Activated gamma-delta T cell treated with Interleukin-2 at 50 U/mL for 16 hours (primary cell): ENCODE measurements at places on chromosomes 16 and 17.

DNA sequence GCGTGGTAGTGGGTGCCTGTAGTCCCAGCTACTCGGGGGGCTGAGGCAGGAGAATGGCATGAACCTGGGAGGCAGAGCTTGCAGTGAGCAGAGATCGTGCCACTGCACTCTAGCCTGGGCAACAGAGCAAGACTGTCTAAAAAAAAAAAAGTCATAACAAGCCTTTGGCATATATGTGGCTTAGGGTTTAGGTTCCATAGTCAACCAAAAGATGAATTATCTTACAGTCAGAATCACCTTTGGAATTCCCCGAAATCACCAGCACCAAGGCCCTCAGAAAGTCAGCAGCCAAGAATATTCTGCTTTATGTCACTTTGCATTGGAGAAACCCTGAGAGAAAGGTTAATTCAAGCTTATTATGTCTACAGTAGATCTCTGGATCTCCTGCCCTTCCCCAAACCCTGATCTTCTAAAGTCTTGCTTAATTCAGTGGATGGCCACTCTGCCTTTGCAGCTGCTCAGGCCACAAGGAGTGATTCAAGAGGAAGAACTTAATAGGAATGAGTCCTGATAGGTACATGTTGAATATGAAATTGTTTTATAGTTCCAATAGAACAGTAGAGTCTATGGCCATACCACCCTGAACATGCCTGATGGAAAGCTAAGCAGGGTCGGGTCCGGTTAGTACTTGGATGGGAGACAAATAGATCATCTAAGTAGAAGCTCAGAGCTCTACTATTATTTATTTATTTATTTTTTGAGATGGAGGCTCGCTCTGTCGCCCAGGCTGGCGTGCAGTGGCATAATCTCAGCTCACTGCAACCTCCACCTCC lies 196.0 kb upstream of the CACNG5 start:
- DNase-seq, result no peak

DNA sequence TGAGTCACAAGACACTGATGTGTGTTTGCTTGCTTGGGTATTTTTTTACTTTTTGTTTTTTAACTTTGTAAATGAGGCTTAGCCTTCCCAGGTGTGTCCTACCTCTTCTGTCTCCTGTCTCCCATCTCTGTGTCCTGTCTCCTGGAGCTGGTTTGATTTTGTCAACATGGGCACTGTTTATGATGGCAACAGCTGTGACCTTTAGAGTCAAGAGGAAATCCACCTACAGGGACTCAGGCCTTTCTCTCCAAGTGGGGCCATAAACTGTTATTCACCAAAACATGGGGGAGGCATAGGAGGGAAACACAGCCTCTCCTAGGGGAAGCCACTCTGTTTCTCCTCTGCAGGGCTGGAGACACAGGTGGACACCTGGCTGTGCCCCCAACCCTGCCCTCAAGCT lies 13.1 kb upstream of the PLCG2 start:
- DNase-seq, result no peak

DNA sequence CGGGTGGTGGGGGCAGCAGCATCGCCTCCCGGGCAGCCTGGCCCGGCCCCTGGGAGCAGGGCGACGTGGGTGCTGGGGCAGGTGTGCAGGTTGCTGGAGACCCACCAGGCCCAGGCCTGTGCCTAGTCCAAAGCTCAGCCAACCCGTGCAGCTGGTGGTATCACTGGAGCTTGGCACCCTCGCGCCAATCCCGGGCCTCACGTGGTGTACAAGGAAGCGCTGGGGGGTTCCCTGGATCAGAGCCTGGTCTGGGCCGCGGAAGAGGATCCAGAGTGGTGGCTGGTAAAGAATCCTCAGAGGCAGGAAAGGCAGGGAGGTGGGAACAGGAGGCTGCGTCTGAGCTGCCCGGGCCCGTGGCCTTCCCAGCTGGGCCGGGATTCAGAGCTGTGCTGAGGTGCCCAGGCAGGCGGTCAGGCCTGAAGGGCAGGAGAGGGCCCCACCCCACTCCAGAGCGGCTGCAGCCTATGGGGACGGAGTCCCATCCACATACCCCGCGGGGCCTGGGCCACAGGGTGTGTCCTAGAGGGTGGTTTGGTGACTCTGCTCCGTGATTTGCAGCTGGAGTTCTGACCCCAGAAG lies 36.2 kb downstream of the ZFPM1 start:
- DNase-seq, result no peak

- no peak for DNase-seq
Measured at GRCh38 chr16:19607616-19608280, 52.2 kb downstream of the VPS35L start.

DNA sequence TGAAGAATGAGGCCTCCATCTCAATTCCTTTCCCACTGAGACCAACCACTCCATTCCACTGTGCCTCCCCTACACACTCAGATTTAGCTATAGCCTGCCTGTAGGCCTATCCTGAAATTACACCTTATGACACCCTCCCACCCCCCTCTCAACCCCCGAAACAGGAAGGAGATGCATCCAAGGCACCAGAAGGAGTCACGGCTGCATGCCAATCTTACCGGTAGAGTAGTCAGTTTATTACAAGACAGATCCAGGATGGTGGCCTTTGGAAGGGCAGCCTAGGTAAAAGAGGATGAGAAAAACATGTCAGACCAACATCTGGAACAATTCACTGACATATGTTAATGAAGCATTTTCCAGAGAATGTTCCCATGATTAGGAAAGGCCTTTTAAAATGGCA lies 2.6 kb downstream of the LRRC59 start:
- no peak for DNase-seq

- no peak for DNase-seq
Measured at GRCh38 chr17:35255316-35255715, 12.4 kb downstream of the SLFN5 start.

DNA sequence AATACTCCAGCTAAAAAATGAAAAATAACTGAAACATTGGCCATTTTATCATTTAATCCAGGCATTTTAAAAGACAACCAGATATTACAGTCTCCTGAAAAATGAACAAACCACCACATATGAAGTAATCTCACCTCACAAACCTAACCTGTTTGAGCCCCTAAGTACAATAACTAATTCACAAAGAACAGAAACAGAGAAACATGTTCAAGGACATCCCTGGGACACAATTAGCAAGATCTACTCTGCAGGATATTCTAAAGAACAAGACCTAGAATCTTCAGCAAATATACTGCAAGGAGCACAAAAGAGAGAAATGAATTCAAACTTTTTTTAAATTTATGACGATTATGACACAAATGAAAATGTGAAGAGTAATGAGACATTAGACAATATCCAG lies 50.8 kb upstream of the ANKFY1 start:
- no peak for DNase-seq

DNA sequence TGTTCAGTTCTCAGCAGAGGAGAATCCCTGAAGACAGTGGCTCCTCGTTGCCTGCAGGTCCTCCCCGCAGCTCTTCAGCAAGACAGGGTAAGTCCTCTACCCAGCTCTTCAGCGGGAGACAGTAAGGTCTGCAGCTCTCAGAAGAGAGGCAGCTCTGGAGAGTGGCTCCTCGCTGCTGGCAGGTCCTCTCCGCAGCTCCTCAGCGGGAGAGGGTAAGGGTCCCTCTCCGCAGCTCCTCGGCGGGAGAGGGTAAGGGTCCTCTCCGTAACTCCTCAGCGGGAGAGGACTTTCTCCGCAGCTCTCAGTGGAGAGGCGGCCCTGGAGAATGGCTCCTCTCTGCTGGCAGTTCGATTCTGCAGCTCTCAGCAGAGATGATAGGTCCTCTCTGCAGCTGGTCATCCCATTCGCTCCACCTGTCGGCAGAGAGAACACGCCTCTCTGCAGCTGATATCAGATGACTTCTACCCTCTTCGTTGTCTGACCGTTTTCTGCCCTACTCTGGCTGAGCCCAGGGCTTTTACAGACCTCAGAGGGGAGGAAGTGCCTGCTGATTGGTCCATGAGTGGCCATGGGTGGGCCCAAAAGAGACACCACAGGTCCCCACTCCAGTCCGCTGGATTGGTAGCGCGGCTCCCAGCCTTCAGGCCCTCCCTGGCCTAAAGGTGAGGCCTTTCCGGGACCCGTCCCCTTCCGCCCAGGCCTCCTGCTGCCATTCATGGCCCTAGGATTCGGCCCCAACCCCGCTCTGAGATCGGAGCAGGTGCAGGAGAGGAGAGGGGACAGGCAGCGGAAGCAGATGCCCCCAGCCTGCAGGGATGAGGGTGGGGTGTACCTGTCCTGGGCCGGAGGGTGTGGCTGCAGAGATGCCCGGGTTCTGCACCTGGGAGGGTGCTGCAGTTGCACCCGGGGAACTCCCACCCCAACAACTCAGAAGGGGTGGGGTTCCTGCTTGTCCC lies 11.9 kb upstream of the SHCBP1 start:
- no peak for DNase-seq

DNA sequence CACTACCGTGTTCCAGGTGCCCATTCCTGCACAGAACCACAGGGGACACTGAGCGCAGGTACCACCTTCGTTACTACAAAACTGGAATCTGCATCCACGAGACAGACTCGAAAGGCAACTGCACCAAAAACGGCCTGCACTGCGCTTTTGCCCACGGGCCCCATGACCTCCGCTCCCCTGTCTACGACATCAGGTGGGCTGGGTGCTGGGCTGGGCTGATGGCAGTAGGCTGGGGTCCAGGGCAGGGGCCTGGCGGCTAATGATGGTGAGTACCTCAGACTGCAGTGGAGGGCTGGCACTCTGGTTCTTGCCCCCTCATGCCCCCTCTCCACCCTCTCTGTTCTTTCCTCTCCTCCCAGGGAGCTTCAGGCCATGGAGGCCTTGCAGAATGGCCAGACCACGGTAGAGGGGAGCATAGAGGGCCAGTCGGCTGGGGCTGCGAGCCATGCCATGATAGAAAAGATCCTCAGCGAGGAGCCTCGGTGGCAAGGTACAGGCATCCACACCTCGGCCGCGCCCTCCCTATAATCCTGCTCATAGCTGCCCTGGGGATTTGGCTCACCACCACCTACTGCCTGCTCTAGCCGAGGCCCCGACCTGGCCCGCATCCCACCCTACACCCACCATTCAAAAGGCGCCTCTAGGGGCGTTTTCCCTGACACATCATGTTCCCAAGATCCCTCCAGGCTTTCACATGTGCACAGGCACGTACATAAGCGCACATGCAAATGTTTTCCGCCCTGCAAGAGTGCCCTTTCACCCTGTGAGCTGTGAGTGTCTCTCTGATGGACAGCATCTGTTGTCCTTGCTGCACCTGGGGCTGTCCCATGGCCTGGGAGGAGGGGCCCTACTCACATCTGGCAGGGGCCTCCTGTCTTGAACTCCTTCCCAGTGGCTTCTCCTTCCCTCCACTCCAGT lies 27.7 kb downstream of the UNK start:
- DNase-seq, result no peak

DNA sequence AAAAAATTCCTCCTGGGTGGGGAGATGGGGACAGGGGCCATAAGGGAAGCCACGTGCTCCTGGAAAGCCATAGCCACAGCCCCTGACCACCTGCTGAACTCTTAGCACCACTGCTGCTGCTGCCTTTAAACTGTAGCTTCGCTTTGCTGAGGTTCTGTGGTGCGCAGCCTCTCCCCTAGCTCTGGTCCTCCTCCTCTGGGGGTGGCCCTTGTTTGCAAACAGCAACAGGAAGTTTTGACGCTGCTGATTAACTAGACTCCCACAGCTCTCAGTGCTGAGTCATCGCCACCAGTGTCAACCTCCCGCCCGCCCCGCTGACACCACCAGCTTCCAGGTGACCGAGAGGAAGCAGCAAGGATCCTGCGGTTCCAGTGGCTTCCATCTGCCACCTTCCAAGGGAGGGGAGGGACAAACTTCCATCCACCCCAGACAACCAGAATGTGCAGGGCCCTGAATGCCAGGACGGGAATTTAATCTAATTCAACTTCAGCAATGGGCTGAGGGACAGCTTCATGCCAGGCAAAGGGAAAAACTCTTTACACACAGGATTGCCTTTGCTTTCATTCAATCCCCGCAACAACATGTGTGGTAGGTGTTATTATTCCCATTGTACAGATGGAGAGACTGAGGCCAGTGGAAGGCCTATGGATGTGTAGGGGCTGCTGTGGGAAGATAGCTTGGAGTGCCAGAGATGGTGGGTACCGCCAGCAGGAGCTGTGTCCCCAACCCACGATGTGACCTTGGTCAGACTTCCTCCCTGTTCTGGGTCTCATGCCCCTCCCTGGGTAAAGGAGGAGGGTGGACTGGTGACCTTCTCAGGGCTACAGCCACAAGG lies 8.1 kb upstream of the KIFC3 start:
- DNase-seq, result peak; percentile 86

- no peak for DNase-seq
Measured at GRCh38 chr16:2894231-2894630, 11.2 kb downstream of the FLYWCH2 start.

- no peak for DNase-seq
Measured at GRCh38 chr16:49637933-49638672, 217.8 kb downstream of the ZNF423 start.

DNA sequence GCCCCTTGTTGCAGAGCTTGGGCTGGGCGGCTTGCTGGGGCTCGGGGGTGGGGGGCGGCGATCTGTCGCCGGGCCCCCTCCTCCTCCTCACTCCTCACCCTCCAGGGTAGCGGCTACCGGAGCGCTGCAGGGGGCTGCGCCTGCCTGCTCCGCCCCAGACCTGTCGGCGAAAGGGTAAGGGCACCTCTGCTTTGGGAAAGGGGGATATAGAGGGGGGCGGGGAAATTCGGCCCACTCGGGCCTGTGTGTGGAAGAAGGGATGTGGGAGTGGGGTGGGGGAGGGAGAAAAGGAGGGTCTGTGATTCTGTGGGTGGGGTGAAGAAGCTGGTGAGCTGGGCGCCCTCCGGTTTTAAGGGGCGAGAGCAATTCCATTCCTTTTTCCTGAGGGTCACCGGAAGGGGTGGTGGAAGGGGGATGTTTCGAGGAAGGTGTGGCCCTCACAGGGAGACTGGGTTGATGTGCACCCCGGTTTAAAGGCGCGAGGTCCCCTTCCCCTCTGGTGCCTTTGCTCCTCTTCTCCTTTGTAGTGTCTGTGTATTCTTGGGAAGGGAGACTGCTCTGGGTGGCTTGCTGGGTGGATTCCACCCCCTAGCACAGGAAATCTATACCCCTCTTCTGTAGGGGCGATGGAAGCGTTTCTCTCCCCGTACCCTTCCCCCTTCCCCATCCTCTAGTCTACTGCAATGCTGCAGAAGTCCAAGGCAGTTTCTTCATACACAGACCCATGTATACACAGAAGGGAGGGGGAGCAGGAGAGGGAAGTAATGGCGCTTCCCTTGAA lies 878 bp downstream of the TAOK1 start:
- DNase-seq, result no peak

DNA sequence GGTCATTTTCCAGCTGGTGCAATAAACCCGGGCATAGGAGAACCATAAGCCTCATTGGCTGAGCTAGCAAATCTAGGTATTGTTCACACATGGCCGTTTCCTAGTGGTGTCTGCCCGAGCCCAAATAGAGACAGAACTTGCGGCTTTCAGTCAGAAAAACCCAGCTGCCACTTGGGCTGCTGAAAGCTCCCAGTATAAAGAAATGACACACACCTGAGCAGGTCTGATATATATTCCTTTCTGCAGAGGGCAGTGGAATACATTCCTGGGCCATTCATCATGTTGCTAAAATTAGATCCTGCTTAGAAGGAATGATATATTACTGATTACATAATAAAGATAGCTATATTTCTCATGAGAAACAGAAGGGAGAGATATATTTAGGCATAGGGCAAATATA lies 83.9 kb upstream of the IRX5 start:
- no peak for DNase-seq

GRCh38 chr17:27989046-27989445 lies 53.4 kb upstream of the NLK start:
- DNase-seq, result no peak
